GM03348 (cell line): ENCODE measurements at places on chromosomes 5 and 9.
A peak's percentile ranks its signal among the peaks of the same experiment; 100 is the strongest.

DNA sequence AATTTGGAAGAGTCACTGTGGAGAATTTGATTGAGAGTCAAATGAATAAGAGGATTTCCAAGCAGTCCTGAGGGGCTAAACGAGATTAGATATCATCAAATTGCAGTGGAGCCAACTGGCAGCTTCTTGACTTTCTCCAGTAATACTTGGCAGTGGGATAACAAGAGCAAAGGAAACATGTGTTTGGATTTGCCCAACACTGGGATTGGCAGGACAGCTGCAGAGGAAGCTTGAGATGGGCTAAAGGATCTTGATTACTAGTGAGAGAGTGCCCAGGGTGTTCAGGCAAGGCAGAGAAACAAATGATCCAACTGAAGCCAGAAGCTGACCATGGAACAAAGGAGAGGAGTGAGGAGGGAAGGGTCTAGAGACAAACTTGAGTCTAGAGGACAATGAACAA, 356.0 kb upstream of the ISL1 start:
- no peak for DNase-seq

DNA sequence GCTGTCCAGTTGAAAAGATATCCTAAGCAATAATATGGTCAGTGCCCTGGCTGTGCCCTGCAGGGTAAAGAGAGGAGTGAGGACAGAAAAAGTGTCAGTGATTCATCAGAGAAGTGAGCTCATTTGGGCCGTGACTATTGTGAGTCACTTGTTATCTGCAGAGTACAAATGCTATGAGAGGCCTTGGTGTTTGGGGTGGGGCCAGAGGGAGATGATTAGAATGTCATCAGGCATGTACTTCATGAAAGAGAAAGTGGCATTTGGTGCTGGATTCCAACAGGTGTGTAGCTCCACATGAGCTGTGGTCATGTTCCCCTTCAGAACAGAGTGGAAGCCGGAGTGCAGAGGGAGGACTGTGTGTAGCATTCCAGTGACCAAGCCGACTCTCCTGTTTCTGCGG, 174.1 kb downstream of the KDM4C start:
- peak; percentile 24 for DNase-seq

DNA sequence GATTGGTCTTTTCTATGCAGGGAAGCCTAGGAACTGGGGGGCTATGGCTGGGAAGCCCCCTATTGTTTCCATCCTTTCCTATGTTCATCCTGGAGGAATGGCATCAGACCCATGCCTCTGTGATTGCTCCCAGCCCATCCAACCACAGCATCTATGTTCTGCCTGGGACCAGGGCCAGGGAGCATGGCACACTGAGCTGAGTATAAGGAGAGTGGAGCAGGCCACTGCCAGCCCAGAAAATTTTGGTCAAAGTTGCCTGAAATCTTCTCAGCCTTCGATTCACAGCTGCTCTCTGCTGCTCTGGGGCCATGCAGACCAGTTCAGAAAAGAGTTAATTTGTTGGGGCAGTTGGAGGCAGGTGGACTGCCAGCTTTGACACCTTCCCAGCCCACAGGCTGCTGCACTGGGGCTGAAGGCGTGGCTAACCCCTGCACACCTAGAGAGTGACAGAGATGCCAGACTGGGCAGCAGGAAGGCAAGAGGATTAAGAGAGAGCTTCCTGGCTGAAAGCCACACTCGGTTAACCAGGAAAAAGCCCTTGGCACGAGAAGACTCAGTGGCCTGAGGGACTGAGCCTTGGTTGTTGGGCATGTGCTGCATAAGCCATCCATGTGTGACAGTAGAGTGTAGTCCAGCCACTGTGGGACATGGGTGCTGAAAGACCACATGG, 12.1 kb downstream of the TGFBI start:
- DNase-seq, result no peak

DNA sequence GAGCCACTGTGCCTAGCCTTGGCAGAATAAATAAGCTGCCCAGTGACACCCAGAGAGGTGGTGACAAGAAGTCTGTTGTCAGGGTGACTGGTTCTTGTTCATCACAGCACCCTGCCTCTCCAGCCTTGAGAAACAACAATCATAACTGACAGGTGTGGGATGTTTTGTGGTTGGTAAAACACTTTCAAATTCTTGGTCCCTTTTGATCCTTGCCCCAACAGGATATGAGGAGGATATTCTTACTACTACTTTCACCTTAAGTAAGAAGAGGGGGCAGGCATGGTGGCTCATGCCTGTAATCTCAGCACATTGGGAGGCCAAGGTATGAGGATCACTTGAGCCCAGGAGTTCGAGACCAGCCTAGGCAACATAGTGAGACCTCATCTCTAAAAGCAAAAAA, 14.2 kb upstream of the FRRS1L start:
- no peak for DNase-seq

GRCh38 chr5:149415066-149415967, 36.2 kb upstream of the IL17B start:
- DNase-seq, result no peak

- no peak for DNase-seq
These were observed 7.3 kb downstream of the PLAC8L1 start for GRCh38 chr5:146098047-146098446.

DNA sequence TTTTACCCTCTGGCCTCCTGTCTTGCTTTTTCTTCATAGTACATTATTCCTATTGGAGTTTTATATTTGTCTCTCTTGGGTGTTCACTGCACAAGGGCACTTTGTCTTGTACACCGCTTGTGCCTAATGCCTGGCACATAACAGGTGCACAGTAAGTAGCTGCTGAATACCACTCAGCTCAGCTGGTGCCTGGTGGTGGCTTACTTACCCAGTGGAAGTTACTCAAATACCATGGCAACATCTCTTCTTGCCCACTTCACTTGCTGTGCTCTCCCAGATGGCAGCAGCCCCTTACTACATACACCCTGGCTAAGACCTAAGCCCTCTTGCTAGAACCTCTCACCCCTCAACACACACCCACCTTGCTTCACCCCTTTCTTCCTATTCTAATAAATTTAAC, 11.3 kb upstream of the SKP1 start:
- no peak for DNase-seq

DNA sequence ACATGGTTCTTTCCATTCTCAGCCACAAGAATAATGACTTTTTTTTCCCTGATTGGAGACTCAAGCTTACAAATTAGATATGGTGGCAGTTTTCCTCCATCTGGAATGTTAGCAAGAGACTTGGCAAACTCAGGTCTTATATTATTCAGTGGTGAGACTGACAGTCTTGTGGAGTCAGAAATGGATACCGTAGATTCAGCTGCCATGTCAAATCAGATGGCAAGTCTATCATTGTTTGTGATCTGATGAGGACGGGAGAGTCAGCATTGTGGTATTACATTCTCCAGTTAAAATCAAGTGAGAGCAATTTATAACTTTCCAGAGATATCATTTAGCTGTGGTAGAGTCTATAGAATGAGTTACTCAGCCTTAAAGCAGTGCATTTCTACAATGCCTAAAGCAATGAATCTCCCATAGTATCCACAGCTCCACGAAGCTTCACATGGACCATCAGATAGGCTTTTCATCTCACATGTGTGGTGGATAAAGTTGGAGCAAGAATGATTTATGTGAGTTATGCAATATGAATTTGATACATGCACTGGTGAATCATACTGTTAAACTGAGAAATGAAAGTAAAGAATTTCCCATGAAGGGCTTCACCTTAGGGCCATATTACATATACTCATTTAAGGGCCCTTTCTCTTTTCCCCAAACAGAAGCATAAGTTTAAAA, 430.6 kb downstream of the ZNF608 start:
- DNase-seq, result no peak

DNA sequence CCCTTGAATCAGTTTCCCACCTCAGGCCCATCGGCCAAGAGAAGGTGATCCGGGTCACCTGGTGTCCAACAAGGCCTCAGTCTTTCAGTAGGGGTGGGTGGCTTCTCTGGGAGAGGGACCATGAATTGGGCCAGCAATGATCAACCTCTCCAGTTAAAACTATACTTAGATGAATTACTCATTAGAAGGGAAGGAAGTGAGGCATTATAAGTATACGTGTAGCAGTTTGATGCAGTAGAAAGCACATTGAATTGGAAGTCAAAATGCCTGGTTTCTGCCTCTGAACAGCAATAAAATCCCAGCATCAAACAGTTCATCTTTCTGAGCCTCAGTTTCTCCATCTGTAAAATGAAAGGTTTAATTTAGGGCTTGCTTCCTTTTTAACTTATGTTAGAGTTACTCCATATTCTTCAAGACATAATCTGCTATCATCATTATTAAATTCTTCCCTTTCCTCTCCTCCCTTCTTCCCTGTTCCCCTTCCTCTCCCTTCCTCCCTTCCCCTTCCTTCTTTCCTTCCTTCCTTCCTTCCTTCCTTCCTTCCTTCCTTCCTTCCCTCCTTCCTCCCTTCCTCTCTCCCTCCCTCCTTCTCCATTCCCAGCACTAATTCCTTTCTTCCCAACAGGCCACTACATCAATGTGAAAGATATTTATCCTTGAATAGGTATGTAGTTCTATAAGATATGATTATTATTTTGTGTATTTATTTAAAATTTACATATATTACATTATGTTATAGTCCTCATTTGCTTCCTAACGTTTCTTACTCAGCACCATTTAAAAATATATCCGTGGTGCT, 18.6 kb upstream of the TMEM174 start:
- DNase-seq, result no peak
